ENCODE measurements at places on chromosomes 4 and X.
A peak's percentile ranks its signal among the peaks of the same experiment; 100 is the strongest.

DNA sequence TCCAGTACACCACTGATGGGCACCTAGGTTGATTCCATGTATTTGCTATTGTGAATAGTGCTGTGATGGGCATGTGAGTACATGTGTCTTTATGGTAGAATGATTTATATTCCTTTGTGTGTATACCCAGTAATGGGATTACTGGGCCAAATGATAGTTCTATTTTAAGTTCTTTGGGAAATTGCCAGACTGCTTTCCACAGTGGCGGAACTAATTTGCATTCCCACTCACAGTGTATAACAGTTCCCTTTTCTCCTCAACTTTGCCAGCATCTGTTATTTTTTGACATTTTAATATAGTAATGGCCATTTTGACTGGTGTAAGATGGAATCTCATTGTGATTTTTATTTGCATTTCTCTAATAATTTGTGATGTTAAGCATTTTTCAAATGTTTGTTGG lies 25.9 kb downstream of the CC2D2A start:
- DNase-seq: peak; percentile 27

DNA sequence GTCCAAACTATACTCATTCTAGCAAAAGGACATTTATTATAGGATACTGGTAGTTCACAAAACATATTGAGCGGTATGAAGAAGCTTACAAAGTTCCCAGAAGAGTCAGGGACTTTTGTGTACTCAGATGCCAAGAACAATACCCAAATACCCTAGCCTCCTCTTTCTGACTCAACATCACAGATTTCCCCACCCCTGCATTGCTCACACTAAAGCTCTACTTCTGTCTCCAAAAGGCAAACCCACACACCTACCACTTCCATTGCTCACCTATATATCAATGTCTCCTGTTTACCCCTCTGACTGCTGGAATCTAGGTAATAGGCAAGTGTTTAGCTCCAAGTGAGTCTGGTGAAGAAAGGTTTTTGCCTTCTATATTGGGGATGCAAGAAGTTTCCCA lies 100.7 kb upstream of the HCCS start:
- DNase-seq: no peak

DNA sequence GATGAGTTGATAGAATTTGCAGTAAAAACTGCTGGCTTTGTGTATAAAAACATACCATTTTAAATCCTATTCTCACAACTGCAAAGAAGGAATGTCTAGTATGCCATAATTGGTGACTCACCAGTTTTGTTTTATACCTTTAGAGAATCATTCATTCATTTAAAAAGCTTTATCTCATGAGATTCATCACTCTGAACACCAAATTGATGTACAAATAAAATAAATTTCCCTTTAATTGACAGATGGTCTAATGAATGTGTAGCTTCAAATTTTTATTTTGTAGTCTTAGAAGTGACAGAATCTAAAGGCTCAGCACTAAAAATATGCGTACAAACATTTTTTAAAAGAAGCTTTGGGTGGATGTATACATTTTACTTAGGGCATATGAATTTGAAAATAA lies 492.5 kb downstream of the GALNTL6 start:
- no peak for DNase-seq

DNA sequence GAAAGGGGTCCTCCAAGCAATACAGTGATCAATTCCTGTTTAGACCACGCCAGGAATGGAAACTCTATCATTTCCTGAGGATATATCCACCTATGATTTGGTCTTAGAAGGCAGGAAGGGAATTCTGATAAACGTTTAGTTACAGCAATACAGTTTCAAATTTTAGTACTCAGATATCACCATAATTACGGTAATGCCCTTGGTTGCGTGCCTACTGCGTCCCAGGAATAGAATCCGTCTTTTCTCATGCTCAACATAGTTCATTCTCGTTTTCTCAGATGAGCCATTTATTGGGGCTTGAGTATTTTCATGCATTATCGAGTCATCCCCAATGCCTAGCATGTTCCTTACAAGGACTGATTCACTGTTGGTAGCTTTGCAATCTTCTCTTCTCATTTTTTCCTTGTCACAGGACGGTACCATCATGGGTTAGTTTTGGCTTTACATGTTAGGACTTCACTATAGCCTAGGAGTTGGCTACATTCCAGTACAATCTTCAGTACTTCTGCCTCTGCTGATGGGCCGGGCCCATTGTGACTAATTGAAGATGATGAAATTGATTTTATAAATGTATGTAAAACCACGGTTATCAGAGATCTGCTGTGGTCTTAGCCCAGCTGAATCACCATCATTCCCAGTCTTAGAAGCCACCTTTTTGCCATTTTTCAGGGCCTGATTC lies 4.4 kb upstream of the PRKX start:
- DNase-seq: peak; percentile 36

DNA sequence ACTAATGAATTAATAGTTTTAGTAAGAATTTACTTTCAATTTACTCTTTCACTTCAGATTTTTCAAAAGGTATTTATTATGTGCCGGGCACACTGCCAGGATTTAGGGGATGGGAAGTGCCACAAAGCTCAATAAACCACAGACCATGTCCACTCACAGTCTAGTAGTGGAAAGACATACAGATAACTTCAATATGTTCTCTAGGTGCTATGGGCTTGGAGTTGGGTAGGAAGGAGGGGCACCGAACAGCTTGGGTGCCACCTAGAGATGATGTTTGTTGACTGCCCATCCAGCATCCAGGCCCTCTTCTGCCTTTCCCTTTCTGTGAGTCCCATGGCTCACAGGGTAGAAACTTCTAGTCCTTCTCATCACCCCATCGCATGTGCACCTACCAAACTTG lies 17.8 kb downstream of the MFAP3L start:
- DNase-seq: peak; percentile 53

GRCh38 chr4:93710101-93710846 lies 118.3 kb upstream of the ATOH1 start:
- DNase-seq: no peak

DNA sequence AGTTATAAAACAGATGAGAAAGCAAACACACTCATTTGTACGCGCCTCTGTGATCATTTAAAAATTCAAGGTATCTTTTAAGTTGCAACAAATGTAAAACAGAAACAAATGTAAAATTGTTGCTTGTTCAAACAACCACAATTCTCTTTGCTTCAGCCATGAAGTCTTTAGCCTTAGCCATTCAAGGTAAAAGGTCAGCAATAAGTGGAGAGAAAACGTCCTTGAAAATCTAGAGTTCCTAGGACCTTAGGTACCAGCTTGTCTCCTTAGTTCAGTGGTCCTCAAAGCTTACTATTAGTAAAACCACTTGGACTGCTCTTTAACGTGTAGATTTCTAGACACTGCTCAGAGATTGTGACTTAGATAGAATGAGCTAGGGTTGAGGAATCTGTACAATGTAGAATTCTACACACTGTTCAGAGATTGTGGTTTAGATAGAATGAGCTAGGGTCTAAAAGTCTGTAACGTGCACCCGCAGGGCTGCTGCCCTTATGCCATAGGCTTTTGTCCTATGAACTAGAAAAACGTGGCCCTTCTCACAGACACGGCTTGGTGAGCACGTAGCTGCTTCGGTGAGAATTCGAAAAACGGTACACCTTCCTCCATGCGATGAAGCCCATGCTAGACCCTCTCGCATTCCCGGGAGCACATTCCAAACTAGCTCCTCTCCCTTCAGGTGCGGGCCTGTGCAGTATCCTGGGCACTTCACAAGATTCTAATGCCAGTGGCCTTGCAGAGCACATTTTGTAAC lies 1.7 kb downstream of the PLAC8 start:
- peak; percentile 64 for DNase-seq

DNA sequence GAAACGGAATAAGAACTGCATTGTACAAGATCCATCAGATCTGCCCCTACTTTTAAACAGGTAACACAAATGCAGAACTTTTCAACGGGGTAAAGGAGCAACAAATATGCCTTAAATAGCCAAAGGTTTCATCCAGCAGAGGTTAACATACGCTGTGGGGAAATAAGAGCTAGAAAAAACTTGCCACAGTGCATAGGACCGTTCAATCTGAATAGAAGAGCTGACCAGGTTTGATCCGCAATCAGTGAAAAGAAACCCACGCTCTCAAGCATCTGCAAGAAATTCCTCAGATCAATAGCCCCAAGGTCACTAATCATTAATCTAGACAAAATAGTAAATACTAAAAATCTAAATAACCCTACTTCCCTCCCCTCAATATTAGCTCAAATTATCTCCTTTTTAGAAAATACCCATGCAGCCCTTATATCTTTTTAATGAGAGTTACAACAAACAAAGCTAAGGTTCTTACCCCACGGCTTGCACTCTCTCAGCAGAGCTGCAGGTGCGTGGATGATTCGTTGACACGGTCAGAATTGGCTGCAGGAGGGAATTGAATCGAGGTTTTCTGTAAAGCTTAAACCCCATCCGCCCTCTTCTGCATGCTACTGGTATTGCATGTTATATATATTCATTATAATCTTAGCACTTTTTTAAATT lies at the start of gene TLR10:
TLR10 (minus strand) TSS at position 539 of the 657 bp plus-strand sequence. CDS start 7,400 bp downstream, outside the sequence.
- peak; percentile 44 for DNase-seq

DNA sequence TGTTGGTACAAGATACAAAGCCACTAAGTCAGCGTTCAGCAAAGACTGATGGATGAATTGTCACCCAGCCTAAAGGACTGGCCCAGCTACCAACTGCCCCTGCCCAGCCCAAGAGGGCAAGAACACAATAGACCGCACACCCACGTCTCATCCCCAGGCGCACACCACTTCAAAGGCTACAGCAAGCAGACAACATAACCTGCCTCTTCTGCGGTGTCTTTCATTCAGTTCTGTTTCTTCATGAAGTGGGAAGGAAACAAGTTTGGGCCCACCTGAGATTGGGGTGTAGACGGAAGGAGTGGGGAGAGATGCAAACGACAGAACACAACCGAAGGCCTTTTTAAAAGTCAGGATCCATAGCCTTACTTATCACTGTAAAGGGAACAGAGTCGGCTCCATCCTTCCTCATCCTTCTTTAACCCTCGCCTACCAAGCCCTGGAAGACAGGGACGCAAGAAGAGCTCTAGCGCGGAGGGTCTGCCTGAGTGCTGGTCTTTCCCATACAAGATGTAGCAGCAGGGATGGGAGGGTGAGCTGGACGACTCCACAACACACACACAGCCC lies 691 bp downstream of the SCARB2 start:
- no peak for DNase-seq

Measured in fibroblast of upper back skin (primary cell).